ENCODE measurements at places on chromosomes 16 and 17.

DNA sequence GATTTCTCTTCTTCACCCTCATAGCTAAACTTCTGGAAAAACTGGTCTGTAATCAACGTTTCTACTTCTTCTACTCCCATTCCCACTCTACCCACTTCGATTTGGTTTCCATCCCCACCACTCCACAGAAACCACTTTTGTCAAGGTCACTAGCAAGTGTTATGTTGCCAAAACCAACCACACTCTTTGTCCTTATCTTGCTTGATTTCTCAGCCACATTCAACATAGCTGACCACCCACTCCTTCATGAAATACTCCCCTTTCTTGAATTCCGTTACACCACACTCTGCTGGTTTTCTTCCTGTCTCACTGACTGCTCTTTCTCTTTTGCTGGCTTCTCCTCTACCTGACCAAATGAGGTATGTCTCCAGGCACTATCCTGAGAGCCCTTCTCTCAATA lies 11.9 kb downstream of the IKZF3 start:
- no peak for DNase-seq

GRCh38 chr17:39450051-39450450 lies 1.0 kb downstream of the MED1 start:
- peak; percentile 36 for DNase-seq

GRCh38 chr16:85084841-85085510 lies 27.3 kb downstream of the CIBAR2 start:
- no peak for DNase-seq

DNA sequence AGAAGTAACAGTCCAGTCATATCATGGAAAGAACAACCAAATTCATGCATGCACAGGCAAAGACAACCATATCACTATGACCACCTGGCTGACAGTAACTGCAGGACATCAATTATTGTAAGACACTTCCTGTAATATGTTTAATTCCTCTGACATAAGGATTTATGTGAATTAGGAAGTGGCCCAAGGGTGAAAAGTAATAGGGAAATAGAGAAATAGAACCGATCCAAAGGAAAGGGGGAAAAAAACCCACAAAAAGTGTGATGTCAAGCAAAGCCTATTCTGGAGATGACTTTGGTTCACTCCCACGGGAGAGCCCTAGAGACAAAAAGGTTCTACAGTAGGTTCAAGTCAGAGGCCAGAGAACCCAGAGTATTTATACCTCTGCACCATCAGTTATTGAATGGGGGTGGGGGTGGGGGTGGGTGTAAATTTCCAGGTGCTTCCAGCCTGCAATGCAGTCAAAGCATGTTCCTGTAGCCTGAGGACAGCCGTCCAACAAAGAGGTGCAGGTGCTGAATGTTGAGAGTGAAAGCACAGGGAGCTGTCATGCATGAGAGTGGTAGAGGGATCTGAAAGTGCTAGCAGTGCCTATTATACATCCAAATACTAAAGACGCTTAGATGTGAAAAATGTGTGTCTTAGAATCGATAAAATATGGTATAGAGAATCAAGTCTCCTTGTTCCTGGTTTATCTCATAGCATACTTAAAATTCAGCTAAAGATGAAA lies 95.6 kb upstream of the HLF start:
- no peak for DNase-seq

DNA sequence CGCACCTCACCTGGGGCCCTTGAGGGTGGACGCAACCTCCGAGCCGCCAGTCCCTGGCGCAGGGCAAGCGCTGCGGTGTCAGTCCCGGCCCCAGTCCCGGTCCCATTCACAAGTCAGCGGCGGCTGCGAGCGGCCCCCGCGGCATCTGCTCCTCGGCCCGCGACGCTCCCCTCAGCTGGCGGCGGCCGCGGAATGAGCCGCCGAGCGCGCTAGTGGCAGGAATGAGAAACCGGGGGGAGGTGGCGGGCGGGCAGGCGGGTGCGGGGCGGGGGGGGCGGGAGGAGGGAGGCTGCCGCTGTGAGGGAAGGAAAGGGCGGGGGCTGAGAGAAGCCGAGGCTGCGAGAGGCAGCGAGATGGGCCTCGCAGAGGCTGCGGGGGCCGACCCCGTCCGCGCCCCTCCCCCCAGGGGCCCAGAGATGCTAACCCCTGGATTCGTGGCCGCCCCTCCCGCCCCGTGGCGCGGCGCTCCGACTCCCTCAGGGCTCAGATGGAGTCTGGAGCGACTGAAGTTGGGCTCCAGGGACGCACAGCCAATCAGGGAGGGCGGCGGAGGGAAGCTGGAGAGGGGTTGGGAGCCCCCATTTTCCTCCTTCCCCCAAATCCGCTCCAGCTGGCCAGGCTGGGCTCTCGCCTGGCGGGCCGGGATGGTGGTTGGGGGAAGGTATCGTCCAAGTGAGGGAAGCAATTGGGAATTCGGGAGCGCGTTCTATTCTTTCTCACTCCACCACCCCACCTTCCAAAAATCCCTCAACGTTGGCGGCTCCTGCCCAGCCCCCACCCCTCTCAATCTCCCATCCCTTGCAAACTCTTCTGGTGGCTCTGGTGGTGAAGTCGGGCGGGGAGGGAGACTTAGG lies at the start of gene CDH11:
TSS of gene CDH11 (minus strand) at position 194 of the 854 bp plus-strand sequence. CDS start 117,194 bp downstream, outside the sequence.
- peak; percentile 68 for DNase-seq

- peak; percentile 15 for DNase-seq
Observed at GRCh38 chr16:75456971-75457370, 7.5 kb downstream of the TMEM170A start.

GRCh38 chr17:50798424-50799288 lies 31.3 kb upstream of the ANKRD40CL start:
- DNase-seq = no peak

DNA sequence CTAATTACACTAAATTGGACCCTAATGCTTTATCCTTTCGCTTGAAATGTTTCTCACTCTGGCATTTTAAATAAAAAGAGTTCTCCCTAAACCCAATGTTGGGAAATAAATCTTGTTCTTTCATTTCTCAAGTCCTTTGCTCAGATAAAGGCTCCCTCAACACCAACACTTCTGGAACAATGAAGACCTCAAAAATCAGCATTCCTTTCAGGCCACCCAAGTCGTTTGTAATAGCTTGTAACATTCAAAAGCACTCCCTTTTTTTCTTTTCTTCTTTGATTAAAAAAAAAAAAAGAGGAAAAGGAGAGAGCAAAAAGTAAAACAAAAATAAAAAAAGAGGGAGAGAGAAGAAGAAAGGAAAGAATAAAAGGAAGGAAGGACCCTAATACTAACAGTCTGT lies 23.3 kb upstream of the FOXJ1 start:
- DNase-seq = no peak

- DNase-seq = no peak
Observed at GRCh38 chr16:79740252-79740651, 139.7 kb upstream of the MAF start.

DNA sequence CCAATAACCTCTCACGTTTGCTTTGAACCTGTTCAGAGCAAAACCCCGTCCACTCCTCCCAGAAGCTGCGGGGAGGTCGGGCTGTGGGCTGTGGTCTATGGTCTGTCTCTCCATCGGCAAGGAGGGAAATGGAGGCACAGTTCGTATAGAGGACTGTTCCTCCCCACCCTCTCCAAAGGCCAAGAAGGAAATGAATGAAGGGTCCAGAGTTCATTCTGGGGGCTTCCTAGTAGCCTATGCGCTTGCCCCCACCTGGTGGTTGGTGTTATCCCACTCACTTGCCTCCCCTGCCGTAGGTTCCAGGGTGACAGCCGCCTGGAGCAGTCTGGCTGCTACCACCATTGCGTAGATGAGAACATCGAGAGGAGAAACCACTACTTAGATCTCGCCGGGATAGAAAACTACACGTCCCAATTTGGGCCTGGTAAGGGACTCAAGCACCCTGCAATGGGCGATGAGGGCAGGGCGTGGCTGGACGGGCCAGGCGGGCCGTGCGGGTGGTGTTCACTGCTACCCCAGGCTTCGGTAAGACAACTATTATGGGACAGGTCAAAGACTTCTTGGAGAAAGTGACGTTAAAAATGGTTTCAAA lies 49.0 kb downstream of the SNX20 start:
- DNase-seq = no peak

DNA sequence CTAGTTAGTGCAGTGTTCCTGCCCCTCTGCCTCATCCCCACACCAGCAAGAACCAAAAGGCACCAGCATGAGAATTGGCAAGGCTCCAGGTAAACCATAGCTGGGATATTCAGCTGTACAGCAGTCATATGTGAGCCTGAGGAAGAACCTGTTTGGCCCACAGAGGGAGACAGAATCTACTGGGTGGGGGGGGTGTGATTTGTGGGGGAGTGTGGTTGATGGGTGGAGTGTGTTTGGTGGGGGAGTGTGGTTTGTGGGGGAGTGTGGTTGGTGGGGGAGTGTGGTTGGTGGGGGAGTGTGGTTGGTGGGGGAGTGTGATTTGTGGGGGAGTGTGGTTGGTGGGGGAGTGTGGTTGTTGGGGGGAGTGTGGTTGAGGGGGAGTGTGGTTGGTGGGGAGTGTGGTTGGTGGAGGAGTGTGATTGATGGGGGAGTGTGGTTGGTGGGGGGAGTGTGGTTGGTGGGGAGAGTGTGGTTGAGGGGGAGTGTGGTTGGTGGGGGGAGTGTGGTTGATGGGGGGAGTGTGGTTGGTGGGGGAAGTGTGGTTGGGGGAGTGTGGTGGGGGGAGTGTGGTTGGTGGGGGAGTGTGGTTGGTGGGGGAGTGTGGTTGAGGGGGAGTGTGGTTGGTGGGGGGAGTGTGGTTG lies 19.5 kb downstream of the MINK1 start:
- DNase-seq = no peak

DNA sequence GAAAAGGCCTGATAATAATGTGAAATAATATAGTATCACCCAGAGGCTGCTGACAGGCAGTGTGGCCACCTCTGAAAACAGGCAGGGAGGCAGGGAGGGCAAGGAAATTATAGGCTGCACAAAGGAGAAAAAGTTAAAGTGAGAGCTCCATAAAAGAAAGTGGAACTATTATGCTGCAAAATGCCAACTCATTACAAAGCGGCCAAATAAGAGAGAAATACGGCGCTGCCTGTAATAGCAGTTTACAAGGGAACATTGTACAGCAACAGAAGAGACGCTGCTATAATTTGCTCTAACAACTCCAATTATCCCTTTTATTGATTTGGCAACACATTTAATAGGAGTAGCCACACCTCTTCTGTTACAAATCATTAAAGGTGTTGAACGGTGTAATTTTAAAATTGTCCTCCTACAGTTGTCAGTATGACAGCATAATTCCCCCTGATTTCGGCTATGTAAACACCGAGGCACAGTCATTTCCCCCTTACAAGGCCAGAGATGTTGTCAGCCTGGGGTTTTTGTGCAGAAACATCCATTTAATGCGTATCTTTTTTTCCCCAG lies 120.3 kb downstream of the MRM1 start:
- DNase-seq = no peak

DNA sequence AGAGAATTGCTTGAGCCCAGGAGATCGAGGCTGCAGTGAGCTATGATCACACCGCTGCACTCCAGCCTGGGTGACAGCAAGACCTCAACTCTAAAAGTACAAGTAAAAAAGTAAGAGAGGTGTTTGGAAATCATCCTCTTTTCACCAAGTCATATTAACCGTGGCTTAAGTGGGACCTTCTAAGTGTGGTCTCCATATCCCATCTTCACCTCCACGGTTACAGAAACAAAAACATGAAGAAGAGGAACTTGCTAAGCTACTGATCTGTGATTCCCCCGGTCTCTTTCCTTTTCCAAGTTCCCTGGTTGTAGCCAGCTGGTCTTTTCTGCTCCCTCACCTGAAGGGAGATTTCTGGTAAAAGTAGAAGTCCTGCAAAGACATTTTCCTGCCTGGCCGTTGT lies 389.4 kb downstream of the CPPED1 start:
- DNase-seq = no peak

DNA sequence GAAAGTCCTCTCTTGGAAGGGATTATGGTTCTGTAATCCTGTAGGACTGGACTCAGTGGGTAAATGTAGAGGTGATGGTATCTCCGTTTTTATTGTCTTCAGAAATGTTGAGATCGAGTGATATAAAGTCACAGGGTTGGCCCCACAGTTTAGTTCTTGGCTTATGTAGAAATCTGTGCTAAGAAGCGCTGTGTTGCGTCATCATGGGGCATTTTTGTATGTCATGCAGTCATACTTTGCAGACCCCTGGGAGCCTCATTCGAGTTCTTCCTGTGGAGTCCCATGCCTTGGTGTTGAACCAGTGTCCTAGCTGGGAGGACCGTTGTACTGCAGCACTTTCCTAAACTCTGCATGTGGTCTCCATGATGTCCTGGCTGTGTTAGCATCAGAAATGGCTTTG lies 619.7 kb downstream of the MAF start:
- DNase-seq = no peak

GRCh38 chr17:42891539-42892152 lies 9.0 kb upstream of the G6PC1 start:
- no peak for DNase-seq

DNA sequence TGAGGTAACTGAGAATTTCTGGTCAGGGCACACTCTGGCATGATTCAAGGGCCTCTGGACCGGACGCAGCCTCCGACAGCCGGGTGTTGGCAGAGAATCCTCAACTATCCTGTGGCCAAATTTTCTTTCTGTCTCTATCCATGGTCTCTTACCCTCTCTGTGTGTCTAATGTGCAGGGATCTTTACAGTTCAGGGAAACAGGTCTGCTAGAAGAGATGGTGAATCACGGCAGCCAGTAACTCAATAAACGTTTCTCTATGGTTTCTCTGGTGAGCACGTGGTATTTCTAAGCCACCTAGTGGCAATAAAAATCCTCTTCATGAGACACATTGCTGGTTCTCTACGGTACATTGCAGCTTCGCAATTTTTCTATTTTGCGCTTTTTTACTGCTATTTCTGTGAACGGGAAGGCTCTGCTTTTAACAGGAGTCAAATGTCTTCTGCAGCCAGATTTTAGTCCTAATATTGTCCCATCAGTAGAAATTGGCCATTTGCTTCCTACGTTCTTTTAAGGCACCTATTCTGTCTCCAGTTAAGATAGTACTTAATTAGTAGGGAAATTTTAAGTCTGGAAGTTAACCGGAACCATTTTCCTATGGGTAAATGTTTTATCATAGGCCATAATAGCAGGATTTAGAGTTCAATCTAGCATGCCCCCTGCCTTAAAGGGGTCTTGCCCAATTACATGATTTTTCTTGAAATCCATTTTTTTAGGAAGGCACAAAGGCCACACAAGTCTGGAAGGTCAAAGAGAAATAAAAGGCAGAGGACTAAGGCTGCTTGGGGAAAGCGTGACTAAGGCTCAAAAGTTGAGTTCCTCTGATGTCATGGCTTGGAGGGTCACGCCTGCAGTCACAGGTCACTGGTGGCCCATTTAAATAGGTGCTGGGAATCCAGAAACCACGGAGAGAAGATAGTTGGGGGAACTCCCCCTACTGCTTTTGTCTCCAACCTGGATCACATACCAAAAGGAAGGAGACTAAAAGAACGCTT lies 31.5 kb downstream of the QPRT start:
- DNase-seq = peak; percentile 16

- no peak for DNase-seq
Observed at GRCh38 chr17:6142701-6143100, 72.5 kb downstream of the WSCD1 start.

DNA sequence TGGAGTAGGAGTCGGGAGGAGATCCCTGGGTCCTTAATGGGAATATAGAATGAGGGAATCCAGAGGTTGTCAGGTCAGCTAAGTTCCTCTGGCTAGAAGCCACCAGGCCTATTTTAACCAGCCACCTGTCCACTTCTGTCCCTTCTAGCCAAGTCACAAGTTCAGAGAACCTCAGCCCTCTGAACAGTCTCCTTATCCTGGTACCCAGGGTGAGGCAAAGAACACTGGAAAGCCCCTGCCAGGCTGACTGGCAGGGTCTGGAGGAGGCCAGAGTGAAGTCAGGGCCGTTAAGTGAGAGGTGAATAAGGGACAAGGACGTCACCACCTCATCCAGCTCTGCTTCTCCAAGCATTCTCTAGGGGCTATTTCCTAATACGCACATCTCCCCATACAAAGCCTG lies 2.7 kb downstream of the CTDNEP1 start:
- DNase-seq = no peak
